BJ (cell line): ENCODE measurements at places on chromosomes 1 and 21.

DNA sequence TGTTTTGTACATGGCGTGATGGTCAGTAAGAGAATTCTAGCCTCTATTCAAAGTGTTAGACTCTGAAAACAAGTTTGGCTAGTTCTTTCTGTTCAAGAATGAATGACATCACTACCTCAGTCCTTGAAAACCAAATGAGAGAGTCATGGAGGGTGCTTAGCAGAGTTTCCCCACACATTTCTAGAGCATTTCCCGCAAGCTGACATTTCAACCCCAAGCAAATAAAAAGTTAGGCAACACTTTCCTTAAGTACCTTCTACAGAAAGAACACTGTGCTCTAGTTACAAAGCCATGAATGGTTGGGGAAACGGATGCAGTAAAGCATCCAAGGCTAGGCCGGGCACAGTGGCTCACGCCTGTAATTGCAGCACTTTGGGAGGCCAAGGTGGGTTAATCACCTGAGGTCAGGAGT is 47.9 kb upstream of the SLC44A3 start:
- no peak for DNase-seq

- DNase-seq = peak; percentile 91
Measured at GRCh38 chr1:115302390-115302961, 35.6 kb downstream of the NGF start.

- DNase-seq = no peak
Measured at GRCh38 chr1:110098222-110099026, 13.8 kb upstream of the UBL4B start.

DNA sequence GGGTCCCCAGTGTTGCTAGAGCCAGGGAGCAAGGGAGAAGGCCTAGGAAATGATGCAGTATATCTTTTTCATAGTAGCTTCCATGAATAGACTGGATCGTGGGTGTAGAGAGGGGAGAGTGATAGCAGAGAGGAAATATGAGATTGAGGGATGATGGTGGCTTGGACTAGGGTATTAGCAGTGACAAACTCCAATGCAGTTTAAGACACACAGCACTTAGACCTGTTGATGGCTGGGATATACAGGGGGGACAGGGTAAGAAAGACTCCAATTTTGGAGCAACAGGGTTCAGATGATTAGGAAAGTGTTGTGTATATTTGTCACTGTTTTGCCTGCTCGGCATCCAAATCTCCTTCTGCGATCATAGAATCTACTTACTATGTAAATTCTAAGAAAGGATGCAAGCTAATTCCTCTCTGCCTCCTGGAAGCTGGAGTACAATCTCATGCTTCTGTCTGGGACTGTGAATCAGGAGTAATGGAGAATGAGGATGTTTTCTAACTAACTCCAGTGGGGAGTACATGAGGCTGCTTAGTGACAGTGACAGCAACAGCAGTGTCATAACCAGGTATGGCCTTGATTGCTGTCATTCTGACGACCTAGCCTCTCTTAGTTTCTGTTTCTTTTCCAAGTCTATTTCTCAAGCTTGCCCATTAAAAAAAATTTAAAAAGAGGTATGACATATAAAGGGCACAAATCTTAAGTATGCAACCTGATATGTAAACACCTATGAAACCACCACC is 47.5 kb downstream of the SYDE2 start:
- no peak for DNase-seq

DNA sequence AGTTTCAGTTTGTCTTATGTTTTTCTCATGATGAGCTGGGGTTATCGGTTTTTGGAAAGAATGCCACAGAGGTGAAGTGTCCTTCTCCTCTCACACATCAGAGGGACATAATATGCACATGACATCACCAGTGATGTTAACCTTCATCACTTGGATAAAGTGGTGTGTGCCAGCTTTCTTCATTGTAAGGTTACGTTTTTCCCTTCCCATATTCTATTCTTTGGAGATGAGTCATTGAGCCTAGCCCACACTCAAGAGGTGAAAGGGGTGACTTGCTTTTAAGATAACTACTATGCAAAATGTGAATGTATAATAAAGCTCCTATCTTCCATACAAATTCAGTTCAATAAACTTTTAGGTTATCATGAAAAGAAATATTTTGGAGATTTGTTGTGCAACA is 36.7 kb upstream of the MAGI3 start:
- no peak for DNase-seq

DNA sequence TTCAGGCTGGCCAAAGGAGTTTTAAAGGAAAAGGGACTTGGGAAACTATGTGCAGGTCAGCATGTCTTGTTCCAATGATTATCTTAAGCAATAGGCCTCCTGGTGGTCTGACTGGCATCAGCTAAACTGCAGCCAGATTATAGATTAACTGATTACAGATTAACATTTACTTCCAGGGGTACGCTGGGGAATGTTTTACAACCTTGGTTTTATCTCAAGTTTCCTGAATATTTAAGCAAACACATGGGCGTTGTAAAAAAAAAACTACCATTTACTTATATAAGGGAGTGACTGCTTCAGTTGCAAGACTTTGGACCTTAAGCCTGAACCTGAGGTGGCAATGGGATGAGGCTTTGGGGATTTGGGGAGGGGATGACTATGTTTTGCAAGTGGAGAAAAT is 600.6 kb upstream of the B3GALT2 start:
- no peak for DNase-seq

DNA sequence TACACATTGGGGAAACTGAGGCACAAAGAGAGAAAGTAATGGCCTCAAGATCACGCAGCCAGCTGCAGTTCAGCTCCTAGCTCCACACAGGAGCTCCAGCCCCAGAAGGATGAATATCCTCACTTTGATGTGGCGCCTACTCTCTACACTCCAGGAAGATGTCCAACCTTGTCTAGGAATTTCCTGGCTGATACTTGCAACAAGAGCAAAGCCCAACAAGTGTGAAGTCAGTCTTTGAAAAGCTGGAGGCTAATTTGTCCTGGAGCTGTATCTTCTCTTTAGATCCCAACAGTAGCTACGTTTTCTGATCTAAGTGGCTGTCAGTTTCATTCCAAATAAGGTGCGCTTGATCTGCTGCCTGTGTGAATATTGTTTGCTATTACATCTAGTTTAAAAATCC is 344.9 kb downstream of the PTPRU start:
- no peak for DNase-seq

- DNase-seq = no peak
Measured at GRCh38 chr1:49630156-49630555, 393.6 kb downstream of the AGBL4 start.

DNA sequence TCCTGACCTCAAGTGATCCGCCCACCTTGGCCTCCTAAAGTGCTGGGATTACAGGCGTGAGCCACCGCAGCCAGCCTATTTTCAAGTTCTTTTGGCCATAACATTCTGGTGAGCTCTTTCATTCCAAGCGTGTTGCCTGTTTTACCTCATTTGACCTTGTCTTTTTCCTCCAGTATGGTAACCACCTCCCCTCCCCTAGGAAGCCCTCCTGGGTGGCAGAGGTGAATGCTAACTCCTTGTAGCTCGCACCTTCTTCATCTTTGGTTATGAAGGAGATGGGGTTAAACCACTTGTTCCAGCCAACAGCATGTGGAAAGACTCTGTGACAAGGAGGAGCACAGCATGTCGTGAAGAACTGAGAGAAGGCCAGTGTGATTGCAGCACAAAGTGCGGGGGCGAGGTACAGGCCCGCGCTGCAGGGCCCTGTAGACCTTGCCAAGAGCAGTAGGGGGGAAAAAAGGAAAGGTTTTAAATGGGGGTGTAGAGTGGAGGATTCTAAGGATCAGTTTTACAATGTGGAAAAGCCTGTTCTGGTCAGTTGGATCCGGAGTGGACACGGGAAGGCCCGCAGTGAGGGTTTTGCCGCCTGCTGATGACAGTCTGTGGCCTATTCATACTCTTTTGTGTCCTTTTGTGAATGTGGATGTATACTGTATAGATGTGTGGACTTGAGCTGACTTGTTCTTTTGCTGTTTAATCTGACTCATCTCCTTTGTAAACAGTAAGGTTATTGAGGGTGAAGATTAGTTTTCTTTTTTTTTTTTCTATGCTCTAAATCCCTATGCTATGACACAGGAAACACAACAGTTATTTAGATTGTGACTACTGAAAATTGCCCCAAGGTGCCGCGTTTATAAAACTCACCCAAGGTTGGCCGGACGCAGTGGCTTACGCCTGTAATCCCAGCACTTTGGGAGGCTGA is 7.5 kb upstream of the ZNF436 start:
- peak; percentile 79 for DNase-seq

DNA sequence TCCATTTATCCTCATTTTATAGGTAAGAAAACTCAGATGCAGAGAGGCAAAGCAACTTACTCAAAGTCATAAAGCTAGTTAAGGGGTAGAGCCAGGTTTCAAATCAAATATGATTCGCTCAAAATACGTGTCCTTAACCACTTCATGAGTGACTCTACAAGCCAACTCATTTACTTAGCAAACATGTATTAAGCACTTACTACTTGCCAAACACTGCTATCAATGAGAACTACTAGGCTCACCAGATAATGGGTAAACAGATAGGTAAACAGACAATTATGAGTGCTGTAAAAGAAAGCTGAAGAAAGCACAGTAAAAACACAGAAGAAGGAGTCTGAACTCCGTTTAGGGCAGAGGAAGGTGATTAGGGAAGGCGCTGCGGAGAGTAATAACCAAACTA is 65.9 kb downstream of the WDR64 start:
- DNase-seq = no peak

DNA sequence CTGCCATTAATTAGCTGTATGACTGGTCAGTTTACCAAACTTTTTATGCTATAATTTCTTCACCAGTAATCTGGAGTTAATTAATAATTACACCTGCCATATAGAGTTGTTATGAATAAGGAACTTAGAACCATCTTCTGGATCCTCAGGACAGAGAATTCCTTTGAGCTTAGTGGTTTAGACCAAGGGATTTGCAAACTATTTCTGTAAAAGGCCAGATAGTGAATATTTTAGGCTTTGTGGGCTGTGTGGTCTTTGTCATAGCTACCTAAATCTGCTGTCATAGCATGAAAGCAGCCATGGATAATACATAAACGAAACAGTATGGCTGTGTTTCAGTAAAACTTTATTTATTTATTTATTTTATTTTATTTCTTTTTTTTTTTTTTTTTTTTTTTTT is 9.0 kb downstream of the TIMM17A start:
- peak; percentile 41 for DNase-seq

- DNase-seq = peak; percentile 86
Measured at GRCh38 chr1:201766131-201766866, 62.7 kb upstream of the IPO9 start.

DNA sequence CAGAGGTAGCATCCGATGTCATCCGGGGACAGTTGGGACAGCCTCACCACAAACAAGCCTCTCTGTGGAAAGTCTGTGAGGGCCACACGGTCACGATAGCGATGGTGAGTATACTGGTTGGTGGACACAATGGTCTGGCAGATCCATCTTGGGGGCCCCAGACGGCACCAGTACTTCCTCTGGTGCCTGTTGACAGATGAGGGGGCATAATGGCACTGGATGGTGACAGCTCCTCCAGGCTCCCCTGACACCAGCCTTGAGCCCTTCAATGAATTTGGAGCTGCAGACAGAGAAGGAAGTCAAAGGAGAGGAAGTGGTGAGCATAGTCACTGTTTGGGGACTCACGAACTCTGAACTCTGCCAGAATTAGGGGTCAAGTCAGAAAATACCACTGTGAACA is 8.0 kb downstream of the FCAMR start:
- DNase-seq = no peak

GRCh38 chr1:82786883-82787282 is 986.1 kb downstream of the ADGRL2 start:
- DNase-seq = no peak

DNA sequence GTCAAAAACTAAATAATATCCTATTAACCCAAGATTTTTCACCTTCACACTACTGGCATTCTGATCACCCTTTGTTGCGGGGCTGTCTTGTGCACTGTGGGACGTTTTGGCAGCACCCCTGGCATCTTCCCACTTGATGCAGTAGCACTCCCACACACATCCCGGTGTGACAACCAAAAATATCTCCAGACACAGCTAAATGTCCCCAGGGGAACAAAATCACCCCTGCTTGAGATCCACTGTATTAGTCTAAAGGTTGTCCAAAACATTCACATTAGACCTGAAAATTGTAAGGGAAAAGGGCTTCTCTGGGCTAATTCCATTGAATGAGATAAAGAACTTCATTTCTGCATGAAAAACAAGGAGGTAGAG is 37.8 kb downstream of the PLEKHO1 start:
- no peak for DNase-seq

DNA sequence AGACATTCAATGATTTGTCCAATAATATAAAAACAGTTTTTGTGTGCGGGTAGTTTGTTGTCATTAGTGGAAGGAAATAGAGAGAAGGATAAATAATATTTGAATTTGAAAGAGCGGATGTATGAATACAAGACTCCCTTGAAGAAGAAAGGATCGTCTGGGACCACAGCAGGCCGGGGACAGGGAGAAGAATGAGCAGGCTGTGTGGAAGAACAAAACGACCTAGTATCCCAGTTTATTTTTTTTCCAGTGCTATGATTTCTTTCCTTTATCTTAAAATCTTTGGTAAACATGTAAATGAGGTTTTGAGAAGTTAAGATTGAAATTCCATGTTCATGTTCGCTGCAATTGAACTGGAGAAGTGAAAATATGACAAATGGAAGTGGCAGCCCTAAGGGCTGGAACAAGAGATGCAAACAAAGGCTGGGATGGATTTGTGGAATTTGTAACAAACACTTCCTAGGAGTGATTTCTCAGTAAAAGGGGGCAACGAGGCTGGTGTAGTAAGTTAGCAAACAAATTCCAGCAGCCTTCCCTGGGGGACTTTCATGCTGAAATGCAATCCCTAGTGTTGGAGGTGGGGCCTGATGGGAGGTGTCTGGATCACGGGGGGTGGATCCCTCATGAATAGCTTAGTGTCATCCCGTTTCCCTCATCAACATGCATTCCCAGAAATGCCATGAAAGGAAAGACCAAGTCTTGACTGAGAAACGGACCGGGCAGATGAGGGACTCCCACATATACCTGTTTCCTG is 10.2 kb upstream of the IFI16 start:
- peak; percentile 80 for DNase-seq

DNA sequence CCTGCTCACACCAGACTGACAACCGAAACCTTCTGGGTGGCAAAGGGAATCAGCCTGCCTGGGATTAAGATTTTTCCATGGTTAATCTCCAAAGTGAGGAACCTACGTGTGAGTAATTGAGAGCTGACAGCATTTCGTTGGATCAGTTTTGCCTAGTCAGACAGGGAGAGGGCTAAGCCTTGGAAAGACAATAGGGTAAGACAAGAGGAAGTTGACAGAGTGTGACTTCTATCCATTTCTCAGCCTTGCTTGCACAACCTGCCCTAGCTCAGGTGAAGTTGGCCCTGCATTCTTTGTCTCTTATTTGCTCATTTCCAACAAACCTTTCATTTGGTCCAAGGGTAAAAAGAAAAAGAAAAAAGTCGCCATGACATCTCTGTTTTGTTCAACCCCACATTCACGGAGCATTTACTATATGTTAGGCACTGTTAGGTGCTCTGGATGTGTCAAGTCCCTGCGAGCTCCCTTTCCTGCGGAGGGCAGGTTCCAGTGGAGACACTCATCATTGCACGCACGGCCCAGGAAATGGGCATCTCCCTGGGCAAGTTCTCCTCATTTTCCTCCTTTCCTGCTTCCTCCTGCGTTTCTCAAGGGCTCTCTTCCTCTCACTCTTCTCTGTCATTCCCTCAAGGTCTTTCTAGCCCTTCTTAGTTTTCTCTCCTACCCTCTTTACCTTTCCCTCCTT is 23.3 kb downstream of the KIRREL1 start:
- DNase-seq = no peak
